ENCODE measurements at places on chromosomes 3 and 15. TPM values are rescaled to one million over a fixed set of nuclear protein-coding genes. Genes with fewer than 3 reads are reported as not detected.
A peak's percentile ranks its signal among the peaks of the same experiment; 100 is the strongest.

DNA sequence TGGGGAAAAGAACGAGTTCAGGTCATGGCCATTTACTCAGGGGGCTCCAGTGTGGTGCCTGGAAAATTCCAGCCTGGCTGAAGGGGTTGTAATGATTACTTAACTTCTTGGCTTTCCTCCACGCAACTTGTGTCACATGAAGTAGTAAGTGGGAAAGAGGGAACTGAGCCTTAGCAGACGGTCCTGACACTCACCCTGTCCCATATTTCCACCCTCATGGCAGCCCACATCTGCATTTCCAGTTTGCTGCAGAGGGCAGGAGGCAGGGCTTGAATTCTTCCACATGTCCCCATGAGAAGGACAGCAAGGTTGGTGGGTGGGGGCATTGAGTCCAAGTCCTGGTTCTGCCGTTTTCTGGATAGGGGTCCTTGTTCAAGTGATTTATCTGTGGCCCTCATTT, 7.8 kb upstream of the CAMP start:
- peak; percentile 86 for DNase-seq

GRCh38 chr3:95718168-95718567, 1096.2 kb upstream of the EPHA6 start:
- DNase-seq: no peak

DNA sequence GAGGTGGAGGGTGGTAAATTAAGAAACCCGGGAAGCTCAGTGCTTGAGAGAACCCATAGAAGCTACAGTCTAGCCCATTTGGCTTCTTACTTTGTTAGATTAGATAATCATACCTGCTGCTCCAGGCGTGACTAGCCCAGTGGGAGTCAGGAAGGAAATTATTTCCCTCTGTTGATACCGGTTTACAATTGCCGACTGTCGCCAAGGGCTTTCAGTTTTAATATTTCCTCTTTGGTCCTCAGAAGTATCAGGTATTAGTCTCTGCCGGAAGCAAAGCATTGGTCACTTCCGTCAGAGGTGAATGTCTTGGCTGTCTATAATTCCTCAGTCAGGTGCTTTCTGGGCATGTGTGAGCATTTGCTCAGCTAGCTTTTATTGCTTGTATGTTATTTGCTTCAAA, 75.2 kb downstream of the LPP start:
- DNase-seq: no peak

GRCh38 chr15:57611123-57611522, 19.4 kb downstream of the MYZAP start:
- DNase-seq: no peak

GRCh38 chr3:100941041-100941440, 52.2 kb downstream of the ABI3BP start:
- no peak for DNase-seq

DNA sequence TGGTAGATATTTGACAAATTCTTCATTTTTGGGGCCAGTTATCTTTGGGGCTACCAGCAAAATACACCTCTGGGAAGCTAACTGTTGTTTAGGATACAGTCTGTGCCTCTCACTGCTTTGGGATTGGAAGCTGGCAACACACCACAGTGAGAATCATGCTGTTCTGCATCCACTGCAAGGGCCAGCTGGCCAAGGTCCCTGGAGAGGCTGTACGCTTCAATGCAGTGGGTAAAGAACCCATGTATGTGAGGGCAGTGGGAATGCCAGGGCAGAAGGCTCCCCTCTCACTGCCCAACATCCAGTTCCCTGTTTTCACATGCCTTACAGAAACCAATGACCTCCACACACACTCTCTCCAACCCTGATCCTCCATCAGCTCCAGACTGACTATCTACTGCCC, 20.1 kb downstream of the ZDHHC3 start:
- no peak for DNase-seq

The ADAMTS17 gene
- 1.7 TPM for polyA plus RNA-seq

The FBN1 gene
- polyA plus RNA-seq: 2.4 TPM

The FANCI gene
- polyA plus RNA-seq: 2.4 TPM

The ZKSCAN7 gene
- 2.2 TPM for polyA plus RNA-seq

The PGBD4 gene
- 0.90 TPM for polyA plus RNA-seq
